ENCODE measurements at places on chromosomes 2 and 18. TPM values are rescaled to one million over a fixed set of nuclear protein-coding genes. Genes with fewer than 3 reads are reported as not detected.
A peak's percentile ranks its signal among the peaks of the same experiment; 100 is the strongest.

DNA sequence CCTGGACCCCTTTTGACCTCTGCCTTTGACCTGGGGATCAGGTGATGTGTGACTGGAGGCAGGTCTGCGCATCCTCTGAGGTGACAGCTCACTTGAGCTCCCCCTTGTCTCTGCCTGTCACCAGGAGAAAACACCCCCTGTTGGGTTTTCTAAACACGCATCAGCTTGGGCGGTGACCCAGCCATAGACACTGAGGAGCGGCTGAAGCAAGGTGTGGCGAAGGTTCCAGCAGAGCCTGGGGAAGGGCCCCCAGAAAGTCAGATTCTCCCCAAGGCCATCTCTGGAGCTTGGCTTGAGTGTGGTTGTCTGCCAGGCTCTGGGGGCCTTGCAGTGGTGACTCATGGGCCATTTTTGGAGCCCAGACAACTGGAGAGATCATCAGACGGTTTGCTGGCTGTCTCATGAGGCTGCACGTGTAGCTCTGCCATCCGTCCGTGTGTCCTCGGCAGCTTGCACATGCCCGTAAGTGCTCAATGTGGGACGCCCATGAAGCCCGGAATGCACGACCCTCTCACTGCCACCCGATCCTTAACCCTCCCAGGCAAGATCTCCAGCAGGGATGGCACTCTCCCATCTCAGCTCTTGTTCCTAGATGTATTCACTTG is 29.4 kb downstream of the SIX3 start:
- DNase-seq: no peak

- peak; percentile 61 for DNase-seq
These were observed 67.4 kb upstream of the STAM2 start for GRCh38 chr2:152242787-152243472.

GRCh38 chr2:85390941-85391669 is 19.1 kb downstream of the CAPG start:
- DNase-seq: no peak

DNA sequence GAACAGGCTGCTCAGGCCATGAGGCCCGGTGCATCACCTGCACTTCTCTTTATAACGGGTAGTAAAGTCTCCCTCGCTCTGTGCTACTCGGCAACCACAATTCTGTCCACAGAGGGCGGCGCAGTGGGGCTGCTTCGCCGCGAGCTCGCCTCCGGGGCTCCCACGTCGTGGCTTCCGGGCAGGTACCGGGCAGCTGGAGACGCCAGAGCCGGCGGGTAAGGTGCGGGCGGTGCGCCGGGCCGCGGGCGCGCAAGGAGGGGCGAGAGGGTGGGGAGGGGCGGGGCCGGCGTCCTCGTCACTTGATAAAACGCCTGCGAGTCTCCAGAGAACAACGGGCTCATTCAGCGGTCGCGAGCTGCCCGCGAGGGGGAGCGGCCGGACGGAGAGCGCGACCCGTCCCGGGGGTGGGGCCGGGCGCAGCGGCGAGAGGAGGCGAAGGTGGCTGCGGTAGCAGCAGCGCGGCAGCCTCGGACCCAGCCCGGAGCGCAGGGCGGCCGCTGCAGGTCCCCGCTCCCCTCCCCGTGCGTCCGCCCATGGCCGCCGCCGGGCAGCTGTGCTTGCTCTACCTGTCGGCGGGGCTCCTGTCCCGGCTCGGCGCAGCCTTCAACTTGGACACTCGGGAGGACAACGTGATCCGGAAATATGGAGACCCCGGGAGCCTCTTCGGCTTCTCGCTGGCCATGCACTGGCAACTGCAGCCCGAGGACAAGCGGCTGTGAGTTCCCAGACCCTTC is at the start of gene ITGA6:
Gene ITGA6, plus strand, starts transcription at position 331 of the 734 bp plus-strand sequence.
- peak; percentile 96 for DNase-seq

- no peak for DNase-seq
These were observed 123.4 kb upstream of the CDH20 start for GRCh38 chr18:61209801-61210200.

- no peak for DNase-seq
These were observed 238.2 kb upstream of the SOX11 start for GRCh38 chr2:5454051-5454390.

GRCh38 chr2:23532391-23533337 is 147.7 kb downstream of the KLHL29 start:
- DNase-seq: no peak

DNA sequence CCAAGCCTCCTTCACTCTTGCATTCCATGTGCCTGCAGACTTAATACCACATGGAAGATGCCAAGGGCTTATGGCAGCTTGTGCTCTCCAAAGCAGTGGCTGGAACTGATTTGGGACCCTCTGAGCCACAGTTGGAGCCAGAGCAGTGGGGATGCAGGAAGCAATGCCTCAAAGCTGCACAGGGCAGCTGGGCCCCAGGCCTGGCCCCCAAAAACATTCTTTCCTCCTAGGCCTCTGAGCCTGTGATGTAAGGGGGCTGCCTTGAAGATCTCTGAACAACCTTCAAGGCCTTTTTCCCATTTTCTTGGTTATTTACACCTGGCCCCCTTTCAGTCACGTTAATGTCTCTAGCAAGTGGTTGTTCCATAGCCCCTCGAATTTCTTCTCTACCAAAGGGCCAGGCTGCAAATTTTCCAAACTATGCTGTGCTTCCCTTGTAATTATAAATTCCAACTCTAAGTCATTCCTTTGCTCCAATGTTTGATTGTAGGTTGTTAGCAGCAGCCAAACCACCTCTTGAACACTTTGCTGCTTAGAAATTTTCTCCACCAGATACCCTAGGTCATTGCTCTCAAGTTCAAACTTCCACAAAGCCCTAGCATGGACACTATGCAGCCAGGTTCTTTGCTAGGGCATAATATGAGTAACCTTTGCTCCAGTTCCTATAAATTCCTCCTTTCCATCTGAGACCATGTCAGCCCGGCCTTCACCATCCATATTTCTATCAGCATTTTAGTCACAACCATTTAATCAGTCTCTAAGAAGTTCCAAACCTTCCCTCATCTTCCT is 245.0 kb upstream of the RBBP8 start:
- DNase-seq: peak; percentile 47

GRCh38 chr2:139721411-139721995 is 941.3 kb upstream of the NXPH2 start:
- no peak for DNase-seq

- no peak for DNase-seq
These were observed 141.8 kb downstream of the MEIS1 start for GRCh38 chr2:66576561-66577320.

GRCh38 chr18:389658-390357 is 110.7 kb downstream of the COLEC12 start:
- DNase-seq: no peak

DNA sequence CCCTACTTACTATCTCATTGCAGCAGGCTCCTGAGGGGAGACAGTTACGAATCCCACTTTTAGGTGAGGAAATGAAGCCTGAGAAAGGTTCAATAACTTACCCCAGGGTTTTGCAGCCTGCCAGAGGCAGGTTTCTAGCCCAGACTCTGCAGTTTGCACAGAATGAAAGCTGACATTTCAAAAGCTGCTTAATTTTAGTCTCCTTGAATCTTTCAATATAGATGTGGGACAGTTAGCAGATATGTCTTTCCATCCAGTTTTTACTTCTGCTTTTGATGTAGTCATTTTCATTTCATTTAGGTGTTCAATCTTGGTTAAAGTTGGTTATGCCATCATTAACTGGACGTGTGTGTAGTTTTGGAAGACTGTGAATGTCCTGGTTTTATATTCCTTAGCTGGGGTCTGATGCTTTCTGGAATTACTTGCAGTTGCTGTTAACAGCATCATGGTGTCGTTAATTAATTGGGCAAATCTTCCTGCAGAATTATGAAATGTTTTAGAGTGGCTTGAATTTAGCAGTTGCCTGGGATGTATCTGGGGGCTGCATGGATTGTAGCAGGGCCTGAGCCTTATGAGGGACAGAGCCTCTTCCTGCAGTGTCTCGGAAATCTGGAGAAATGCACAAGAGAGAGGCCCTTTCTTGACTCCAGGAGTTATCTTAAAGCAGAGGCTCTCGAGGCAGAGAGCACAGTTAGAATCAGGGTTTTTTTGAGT is 100.8 kb downstream of the ZNF532 start:
- DNase-seq: no peak

DNA sequence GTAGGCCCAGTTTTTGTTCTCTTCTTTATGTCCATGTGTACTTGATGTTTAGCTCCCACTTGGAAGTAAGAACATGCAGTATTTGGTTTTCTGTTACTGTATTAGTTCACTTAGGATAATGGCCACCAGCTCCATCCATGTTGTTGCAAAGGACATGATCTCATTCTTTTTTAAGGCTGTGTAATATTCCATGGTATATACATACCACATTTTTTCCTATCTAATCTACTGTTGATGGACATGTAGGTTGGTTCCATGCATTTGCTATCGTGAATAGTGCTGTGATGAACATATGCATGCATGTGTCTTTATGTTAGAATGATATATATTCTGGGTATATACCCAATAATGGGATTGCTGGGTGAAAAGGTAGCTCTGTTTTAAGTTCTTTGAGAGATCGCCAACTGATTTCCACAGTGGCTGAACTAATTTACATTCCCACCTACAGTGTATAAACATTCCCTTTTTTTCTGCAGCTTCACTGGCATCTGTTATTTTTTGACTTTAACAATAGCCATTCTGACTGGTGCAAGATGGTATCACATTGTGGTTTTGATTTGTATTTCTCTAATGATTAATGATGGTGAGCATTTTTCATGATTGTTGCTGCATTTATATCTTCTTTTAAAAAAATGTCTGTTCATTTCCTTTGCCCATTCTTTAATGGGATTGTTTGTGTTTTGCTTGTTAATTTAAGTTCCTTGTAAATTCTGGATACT is 22.9 kb downstream of the LTBP1 start:
- no peak for DNase-seq

DNA sequence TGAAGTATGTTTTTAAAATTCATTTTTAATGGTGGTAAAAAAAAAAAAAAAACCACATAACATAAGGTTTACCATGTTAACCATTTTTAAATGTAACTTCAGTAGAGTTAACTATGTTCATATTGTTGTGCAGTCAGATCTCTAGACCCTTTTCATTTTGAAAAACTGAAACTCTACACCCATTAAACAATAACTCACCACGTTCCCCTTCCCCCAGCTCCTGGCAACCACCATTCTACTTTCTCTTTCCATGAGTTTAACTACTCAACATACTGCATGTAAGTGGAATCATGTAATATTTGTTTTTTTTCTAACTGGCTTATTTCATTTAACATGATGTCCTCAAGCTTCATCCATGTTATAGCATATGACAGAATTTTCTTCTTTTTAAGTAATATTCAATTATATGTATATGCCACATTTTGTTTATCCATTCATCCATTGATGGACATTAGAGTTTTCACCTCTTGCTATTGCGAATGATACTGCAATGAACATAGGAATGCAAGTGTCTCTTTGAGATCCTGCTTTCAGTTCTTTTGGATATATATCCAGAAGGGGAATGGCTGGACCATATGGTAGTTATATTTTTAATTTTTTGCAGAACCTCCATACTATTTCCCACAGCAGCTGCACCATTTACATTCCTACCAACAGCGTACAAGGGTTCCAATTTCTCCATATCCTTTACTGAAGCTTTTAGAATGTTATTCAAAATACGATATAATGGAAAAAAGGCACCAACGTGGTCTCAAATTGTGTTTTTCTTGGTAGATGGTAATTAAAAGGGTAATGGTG is 91.0 kb downstream of the SPTBN1 start:
- DNase-seq: peak; percentile 64

DNA sequence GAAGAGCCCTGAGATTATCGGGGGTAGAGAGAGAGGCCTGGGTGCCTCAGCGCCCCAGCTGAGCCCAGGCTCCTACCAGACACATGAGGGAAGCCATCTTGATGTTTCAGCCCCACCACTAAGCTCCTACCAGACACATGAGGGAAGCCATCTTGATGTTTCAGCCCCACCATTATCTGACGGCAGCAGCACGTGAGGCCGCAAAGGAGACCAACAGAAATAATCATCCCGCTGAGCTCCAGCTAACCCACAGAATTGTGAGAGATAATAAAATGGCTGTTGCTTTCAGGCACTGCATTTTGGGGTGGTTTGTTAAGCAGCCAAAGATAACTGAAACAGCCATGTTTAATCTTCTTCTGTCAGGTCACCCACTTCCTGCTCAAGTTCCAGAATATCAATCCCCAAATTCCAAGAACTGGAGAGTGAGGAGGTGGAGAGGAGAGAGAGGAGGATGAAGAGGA is 29.3 kb upstream of the SOS1 start:
- DNase-seq: no peak

DNA sequence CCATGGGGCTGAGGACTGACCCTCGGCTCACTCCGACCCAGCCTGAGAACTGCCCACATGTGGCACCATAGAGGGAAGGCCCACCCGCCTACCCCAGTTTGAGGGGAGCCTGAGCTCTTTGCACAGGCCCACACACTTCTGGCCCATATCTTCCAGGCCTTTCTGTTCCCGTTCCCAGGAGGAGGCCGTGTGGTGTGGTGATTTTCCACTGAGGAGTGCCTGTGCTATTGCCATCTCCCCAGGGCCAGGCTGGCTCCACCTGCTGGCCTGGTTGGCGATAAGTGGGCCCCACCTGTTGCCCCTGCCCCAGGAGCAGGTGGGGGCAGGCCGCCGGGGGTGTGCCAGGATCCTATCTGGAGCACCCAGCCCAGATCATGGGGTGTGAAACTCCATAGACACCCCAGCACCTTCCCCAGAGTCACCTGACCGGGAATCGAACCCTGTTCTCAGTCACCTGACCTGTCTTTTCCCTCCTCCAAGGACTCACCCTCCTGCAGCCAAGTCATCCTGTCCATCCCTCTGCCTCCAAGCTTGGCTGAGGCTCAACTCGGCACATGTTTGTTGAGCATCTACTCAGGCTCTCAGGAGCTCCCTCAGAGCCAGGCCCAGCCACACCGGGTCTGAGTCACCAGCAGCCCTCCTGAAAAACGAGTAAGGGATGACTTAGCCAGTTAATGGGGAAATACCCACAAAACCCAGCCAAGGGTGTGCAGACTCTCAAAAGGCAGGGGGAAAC is 120.1 kb downstream of the CYP26B1 start:
- DNase-seq: no peak

DNA sequence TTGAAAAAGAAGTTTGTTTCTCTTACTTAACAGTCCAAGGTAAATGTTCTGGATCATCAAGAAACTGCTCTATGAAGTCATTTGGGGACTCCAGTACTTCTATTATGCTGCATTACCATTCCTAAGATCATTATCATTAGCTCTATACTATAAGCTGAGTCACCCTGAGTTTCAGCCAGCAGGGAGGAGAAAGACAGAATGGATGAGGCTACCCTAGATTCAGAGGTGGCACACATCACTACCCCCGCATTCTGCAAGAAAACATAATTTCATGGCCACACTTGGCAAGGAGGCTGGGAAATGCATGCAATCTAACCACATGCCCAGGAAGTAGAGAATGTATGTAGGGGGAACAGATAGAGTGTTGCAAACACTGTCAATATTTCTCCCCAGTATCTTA is 16.6 kb upstream of the LNPK start:
- no peak for DNase-seq

CCBE1 gene
- polyA plus RNA-seq: 2.5 TPM

SCN9A gene
- polyA plus RNA-seq: 7.3 TPM

CDKL4 gene
- polyA plus RNA-seq: 0.10 TPM

EIF5B gene
- 50.4 TPM for polyA plus RNA-seq

FAM98A gene
- polyA plus RNA-seq: 43.9 TPM

ATP6V1C2 gene
- 11.6 TPM for polyA plus RNA-seq

CCDC88A gene
- 27.8 TPM for polyA plus RNA-seq

Data from large intestine (tissue), 12 donors.